Upper lobe of left lung (tissue), 6 donors: ENCODE measurements at places on chromosomes 3 and 15. TPM values are rescaled to one million over a fixed set of nuclear protein-coding genes. Genes with fewer than 3 reads are reported as not detected.

The WDR93 gene
- 7.2 TPM for total RNA-seq

DNA sequence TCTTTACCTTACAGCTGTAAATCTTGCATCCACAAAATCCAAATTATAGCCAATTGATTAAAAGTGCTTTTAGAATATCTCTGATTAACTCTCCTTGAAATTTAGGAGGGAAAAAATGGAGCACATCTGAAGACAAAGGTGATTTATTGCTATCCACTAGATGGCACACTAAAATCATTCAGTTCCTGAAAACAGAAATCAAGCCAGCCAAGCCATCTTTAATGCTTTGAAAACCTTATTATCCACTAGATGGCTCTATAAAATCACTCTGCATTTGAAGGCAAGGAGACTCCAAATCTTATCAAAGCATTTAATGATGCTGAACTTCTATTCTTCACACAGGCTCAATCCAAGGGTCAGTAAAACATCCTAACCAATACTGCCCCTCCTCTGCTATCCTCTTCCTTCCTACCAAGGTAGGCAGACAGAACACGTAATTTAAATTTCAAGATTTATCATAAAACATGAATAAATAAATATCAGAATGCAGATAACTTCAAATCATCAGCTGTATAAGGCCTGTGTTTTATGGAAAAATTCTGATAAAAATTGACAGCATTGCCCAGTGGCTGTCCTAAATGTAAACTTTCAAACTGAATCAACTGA is 48.4 kb downstream of the GOLIM4 start:
- no peak for DNase-seq

DNA sequence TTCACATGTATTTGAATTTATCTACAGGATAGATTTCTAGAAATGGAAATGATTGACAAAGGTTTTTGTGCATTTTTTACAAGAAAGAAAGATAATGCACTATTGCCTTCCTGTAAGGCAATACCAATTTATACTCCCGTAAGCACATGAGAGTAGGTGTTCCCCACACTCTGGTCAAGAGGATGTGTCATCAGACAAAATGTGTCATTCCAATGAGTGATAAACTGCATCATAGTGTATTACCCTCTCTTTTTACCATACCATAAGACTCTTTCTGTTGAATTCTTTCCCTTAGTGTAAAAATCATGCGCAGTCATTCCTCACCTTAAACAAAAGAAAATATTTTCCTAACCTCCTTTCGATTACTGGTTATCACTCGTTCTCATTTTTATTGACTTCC is 251.0 kb downstream of the ROBO1 start:
- DNase-seq, result no peak

GRCh38 chr3:113153499-113154107 is 57.8 kb upstream of the BOC start:
- DNase-seq, result no peak

DNA sequence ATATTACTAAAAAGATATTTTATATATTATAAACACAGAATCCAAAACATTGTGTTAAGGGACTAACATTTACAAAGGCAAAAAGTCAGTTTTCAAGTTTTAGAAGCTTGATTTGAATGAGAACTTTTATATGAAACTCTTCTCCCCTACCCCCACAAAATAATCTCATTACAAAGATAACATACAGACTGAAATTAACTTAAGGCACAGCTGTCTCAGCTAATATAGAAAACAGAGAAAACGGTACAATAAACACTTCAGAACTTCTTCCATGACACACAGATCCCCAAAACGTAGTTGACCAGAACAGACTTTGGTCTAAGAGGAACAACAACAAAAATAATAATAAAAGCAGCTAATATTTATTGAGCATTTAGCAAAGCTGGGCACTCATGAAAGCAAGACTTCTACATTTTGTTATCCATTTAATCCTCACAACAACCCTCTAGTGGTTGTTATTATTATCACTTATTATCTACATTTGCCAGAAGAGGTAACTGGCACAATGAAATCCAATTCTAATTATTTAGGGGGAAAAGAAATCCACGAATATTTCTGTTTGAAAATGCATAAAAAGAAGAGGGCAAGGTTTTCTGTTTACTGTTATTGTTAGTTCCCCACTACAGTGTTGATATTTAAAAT is 68.1 kb downstream of the PFN2 start:
- DNase-seq, result no peak

DNA sequence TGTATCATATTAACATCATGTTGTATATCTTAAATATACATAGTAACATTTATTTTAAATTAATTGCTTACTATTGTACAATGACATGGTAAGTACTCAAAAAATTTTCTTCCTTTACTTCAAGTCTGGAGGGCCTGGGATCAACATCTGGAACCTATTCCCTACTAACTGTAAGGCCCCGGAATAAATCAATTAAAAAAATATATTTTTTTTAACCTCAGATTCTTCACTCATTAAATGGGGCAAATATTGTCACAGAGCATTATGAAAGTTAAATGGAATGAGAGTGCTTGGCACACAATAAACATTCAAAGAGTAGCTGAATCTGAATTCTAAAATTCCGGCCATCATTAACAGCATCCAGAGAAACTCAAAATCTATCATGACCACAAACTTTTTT is 16.5 kb downstream of the GSK3B start:
- DNase-seq, result no peak
